ENCODE measurements at places on chromosomes 1 and 21.

DNA sequence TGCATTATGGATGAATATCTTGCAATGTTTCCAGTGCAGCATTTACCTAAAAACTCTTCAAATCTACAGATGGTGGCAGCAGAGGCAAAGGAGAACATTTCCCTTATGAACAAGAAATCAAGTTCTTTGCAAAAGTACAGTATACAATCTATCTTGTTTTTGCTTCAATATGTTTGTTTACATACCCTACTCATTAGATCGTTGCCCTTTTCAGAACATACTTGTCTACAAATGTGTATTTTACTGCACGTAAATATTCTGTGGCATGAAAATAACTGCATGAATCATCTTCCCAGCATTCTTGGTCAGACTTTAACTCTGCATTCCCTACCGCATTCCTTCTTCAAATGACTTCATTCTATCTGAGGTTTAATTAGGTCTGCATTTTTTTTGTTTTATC is 212.7 kb downstream of the ZP4 start:
- DNase-seq = no peak

GRCh38 chr1:67316918-67317317 is 9.2 kb downstream of the IL12RB2 start:
- DNase-seq = no peak

- DNase-seq = peak; percentile 81
Observed at GRCh38 chr1:923131-923990, at the start of gene SAMD11. Gene SAMD11 (plus strand): TSS chr1:923923. CDS start chr1:924432, 509 bp downstream.

GRCh38 chr1:150575072-150575489 is 4.3 kb downstream of the MCL1 start:
- no peak for DNase-seq

GRCh38 chr21:33230545-33231324 is 997 bp downstream of the IFNAR2 start:
- DNase-seq = peak; percentile 61

DNA sequence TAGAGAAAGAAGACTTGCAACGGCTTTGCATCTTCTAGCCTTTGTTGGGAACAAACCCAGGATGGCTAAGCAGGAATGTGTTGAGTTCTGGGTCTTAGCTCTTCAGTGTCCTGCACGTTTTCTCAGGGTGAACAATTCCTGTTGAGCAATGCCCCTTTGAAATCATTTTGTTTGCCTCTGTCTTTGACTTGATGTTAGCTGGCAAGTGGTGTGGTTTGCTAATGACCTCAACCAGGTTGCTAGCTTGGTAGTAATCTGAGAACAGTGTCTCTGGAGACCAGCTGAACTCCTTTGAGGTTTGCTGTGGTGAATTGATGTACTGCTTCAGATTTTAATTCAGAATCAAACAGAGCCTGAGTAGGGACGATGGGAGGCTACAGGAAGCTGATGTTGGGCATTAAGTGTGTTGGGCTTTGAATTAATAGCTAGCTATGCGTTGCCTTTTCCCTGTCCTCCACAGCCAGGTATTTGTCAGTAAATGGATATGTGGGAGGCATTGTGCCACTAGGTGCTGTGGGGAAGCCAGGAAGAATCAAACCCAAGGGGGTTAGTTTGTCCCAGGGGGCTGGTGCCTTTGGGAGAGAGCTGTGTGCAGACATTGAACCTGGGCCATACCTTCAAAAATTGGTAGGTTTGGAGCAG is 23.3 kb upstream of the SRSF10 start:
- no peak for DNase-seq

DNA sequence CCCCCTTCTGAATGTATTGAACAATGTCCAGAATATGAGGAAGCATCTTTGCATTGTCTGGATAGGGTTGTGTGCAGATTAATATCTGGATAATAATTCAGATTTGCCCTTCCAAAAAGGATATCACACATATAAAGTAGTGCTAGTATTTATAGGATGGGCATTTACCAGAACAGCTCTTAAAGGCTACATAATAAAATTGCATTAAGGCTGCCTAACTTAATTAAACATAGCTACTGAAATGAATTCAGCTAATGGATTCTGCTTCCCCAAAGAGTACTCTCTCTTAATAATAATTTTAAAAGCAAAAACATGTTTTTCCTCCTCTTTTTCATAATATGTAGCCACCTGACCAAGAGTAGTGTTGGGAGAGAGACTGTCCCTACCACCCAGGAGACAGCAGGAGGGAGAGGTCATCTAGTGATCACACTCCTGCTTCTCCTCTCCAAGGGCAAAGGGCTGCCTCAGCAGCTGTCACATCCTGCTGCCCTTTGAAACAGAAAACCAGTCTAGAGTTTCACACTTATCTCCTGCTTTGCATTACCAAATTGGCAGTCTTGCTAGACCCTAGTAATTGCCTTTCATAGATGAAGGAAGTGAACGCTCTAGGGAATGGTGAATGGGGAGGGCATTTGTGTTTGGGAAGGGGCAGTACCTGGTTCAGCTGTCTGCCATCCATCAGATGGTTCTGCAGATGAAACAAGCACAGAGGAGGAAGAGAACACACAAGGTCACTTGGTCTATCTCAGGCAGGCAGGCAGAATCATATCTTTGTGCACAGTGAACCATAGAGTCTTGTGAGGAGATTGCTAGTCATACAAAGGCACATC is 29.3 kb upstream of the DDAH1 start:
- DNase-seq = no peak

GRCh38 chr1:44543786-44544185 is 130.5 kb downstream of the TMEM53 start:
- no peak for DNase-seq

DNA sequence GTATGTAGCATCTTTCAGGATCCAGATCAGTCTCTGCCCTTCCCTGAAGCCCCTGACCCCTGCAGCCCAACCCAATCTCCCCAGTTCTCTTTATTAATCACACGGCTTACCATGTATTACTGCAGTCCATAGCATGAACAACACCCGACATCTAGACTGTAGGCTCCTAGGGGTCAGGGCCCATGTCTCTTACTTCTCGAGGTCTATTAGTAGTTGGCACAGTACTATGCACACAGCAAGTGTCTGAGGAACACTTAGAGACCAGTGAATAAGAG is 27.1 kb downstream of the CAMK1G start:
- DNase-seq = no peak

DNA sequence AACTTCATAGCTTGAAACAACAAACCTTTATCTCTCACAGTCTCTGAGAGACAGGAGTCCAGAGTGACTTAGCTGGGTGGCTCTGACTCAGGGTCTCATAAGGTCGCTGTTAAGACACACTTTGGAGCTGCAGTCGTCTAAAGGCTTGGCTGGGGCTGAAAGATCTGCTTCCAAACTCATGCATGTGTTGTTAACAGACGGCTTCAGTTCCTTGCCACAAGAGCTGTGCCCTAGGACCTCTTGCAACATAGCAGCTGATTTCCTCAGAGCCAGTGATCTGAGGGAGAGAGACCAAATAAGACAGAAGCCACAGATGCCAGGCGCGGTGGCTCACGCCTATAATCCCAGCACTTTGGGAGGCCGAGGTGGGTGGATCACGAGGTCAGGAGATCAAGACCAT is 176.8 kb downstream of the DISC1 start:
- no peak for DNase-seq

DNA sequence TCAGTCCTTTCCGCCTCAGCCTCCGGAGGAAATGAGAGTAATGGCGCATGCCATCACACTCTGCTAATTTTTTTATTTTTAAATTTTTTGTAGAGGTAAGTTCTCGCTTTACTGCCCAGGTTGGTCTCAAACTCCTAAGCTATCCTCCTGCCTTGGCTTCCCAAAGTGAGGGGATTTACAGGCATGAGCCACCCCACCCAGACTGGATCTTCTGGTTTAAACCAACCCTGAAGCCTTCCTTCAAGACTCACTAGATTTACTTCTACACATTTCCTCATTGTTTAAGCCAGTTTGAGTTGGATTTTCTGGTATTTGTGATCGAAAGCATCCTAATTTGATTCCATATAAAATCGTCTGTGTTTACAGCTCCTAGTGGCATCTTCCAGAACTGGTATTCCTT is 23.1 kb upstream of the SCAF4 start:
- no peak for DNase-seq

- no peak for DNase-seq
Observed at GRCh38 chr21:37620401-37620800, 253.8 kb downstream of the DYRK1A start.

DNA sequence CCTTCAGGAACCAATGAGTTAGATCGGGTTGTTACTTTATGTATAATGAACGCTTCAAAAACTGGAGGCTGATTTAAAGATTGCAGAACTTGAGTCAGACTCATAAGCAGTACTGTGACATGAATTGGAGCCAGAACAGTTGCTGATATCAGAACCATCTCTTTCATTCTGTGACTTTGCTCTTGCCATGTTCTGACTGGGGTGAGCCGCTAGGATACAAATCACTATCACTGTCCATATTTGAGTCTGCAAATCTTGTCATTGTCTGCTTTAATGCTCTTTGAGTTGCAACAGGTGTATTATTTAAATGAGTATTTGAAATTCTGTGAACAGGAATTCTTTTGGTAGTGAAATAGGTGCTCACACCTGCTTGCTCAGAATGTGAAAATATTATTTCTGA is 52.5 kb downstream of the LRIG2 start:
- DNase-seq = no peak

DNA sequence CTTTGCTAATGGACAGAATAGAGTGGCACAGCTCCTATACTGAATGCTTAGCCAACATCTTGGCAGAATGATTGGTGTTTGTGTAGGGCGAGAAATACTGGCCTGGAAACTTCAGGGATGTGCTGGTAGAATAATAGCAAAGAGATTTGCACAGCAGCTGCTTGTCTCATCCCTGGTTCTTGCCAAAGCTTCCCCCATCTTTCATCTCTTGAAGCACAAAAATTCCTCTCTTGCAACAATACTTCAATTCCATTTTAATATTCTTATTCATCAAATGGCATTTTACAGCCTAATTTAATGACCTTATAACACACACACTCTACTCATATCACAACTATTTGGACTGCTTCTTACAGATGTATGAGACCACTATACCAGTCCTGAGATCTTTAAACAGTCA is 37.7 kb downstream of the LHX8 start:
- DNase-seq = no peak

DNA sequence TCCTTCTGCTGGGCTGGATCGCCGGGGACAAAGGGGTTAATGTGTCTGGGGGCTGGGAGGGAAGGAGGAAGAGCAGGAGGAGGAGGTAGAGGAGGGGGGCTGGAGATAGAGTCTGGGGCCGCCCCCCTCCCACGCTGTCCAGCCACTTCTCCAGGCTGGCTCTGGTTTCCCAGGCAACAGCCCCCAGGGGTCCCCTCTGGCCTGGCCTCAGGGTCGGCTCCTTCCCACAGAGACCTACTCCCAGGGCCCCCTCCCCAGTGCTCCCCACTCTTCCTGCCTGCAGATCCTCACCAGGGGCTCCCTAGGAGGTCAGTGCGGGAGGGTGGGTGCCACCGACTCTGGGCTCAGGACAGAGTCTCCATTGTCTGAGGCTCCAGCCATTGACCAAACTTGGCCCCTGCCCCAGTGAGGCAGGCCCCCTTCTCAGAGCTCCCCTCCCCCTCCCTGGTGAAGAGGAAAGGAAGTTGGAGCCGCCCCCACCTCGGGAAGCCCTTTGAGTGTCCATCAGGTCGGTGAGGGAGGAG is 34.1 kb downstream of the ARHGEF10L start:
- no peak for DNase-seq

GRCh38 chr1:164735315-164736052 is 176.5 kb downstream of the PBX1 start:
- no peak for DNase-seq

DNA sequence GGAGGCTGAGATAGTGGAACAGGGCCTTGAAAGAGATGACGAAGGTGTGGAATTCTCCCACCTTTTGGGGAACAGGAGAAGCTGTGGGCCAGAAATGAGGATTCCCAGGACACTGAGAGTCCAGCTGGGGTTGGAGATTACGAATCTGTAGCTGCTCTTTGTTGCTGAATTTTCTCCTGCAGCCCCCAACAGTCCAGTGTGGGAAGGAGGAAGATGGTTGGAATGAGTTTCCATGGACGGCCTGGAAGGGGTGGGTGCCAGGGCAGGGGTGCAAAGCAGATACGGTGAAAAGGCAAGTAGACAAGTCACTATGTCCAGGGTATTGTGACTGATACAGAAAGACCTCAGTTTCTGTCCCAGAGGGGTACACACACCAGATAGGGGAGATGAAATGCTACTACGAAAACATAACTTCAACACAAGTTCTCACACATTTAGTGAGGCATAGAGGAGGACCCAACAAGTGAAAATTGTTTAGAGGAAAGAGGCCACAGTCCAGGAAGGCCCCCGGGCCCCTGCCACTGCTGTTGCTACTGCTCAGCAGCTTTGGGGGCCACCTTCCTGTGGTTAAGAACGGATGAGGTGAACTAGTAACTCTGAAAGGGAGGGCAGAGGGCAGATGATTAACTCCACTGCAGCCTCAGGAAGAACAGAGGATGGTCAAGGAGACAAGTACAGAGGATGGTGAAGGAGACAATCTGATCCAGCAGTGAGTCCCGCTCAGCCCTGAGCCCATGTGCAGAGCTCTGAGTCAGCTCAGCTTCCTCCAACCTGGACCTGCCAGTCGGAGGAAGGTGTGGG is 7.3 kb downstream of the CD244 start:
- DNase-seq = no peak

- DNase-seq = no peak
Observed at GRCh38 chr1:199550199-199551065, 477.1 kb upstream of the NR5A2 start.

DNA sequence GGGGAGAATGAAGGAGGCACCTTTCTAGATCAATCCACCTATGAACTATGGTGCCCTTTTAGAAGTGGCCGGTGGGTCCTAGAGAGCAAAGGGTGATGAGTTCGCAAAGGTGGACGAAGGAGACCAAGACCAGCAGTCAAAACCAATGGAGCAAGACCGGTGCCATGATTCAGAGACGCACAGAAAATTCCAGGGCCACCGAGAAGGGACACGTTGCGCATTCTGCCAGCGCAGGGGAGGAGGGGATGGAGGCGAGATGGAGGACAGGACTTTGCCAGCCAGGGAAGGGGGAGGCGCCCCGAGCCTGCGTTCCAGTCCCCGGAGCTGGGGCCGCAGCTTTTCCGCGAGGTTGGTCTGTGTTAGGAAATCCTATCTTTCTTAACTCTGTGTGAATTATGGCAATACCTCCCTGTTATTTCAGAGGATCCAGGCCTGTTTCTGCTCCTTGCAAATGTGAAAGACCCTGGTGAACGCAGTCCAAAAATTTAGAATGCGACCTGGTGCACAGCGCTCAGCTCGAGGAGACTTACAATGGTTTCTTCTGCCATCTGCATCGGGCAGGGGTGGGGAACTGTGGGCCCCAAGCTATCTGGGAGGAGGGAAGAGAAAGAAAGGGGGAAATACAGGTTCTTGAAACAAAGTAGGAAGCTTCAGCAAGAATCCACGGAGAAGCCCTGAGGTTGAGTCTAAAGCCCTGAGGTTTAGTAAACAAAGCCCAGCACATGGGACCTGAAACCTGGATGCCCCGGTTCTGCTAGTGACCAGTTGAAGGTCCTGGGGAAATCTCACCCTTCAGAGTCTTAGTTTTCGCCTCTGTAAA is 129.4 kb downstream of the MRPS6 start:
- DNase-seq = no peak

DNA sequence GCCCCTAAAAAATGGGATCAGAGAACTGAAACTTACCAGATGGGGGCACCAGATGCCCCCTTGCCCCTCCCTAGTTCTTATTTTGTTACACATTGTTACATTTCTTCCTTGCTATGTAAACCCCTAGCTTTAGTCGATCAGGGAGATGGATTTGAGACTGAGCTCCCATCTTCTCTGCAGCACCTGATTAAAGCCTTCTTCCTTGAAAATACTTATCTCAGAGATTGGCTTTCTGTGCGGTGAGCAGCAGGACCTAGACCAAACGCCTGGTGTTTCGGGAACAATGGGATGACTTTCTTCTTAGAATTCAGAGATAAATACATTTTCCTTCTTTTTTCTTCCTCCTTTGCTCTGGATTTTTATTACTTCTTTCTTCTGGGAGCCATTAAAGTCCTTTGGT is 16.7 kb upstream of the LSM10 start:
- DNase-seq = no peak

- no peak for DNase-seq
Observed at GRCh38 chr1:197915260-197915861, 1.8 kb upstream of the LHX9 start.
